ENCODE measurements at places on chromosomes 5 and 9. TPM values are rescaled to one million over a fixed set of nuclear protein-coding genes. Genes with fewer than 3 reads are reported as not detected.

PTGDS gene
- not detected for total RNA-seq

CYSRT1 gene
- total RNA-seq: 1.2 TPM

WNK2 gene
- 34.3 TPM for total RNA-seq

DNA sequence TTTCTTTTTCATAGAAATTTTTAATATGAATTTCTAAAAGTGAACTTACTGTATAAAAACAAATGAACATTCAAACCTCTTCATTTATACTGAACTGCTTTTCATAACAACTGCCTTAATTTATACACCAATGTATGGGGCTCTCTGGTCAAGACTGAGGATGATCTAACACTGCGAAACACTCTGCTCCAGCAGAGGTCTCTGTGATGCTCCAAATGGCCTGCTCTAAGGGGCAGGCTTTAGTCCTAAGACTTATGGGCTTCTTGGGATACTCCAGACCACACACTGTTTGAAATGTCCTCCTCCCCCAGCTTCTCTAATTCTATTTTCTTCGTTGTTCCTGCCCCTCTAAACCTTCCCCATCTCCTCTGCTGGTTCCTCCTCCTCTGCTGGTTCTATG, 58.5 kb downstream of the LIFR start:
- no peaks in the 10 kb centered on the region for H3K4me1 ChIP-seq
- no peaks in the 10 kb centered on the region for H3K27me3 ChIP-seq
- H3K4me3 ChIP-seq: no peak overlapping the region
- DNase-seq: no peak
- H3K36me3 ChIP-seq: peaks cover 2% of the 10 kb centered on the region
- H3K27ac ChIP-seq: no peak overlapping the region

GRCh38 chr9:86668488-86668887, 278.8 kb downstream of the GAS1 start:
- no peaks in the 10 kb centered on the region for H3K36me3 ChIP-seq
- peaks cover 6% of the 10 kb centered on the region for H3K4me1 ChIP-seq
- no peaks in the 10 kb centered on the region for H3K27me3 ChIP-seq
- no peak overlapping the region for H3K27ac ChIP-seq
- no peak for DNase-seq
- H3K4me3 ChIP-seq: no peak overlapping the region

GRCh38 chr5:157900644-157901043, 41.7 kb upstream of the CLINT1 start:
- H3K27ac ChIP-seq: no peak overlapping the region
- no peak overlapping the region for H3K4me3 ChIP-seq
- no peak for DNase-seq

GRCh38 chr5:56638061-56638621, 177.2 kb upstream of the MAP3K1 start:
- no peak for DNase-seq
- no peak overlapping the region for H3K27ac ChIP-seq
- H3K4me3 ChIP-seq: no peak overlapping the region

GRCh38 chr9:123276551-123276950, 8.2 kb upstream of the STRBP start:
- H3K27ac ChIP-seq: no peak overlapping the region
- H3K27me3 ChIP-seq: no peaks in the 10 kb centered on the region
- no peak overlapping the region for H3K4me3 ChIP-seq

- peak; percentile 81 for DNase-seq
- no peak overlapping the region for H3K4me3 ChIP-seq
- H3K36me3 ChIP-seq: no peaks in the 10 kb centered on the region
Measured at GRCh38 chr5:4879693-4880303, 260.3 kb upstream of the ADAMTS16 start.

DNA sequence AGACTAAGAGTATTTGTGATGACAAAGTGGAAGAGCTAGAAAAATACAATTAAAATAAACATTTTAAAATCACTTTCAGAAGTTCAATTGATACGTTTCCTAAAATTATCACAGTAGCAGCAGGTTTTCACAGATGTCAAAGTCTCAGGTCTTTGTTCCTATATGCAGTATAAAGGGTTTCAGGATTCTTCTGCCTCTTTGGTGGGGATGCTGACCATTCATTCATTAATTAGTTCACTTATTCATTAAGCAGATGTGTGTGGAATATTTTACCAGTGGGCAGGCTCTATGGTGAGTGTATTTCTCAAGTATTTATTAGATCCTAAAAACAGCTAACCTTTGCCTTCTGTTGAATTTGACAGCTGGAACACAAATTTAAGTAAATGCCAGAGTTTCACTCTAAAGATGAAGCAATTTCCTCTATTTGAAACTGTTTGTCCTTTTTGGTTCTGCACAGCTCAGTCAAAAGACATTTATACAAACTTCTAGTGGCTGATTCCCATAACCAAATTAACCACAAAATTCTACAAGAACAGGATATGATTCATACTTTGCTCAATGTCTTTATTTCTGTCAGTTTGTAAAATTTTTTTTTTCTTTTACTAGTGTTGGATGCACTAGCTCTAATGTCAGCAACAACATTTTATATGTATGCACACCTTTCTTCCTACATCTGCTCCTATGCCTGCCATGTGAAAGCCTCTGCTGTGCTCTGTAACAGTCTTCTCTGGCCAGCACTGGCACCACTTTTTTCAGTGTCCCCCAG, 75.9 kb upstream of the PRR16 start:
- no peak overlapping the region for H3K4me3 ChIP-seq
- no peak for DNase-seq
- H3K27ac ChIP-seq: no peak overlapping the region
- H3K27me3 ChIP-seq: no peaks in the 10 kb centered on the region
- H3K36me3 ChIP-seq: no peaks in the 10 kb centered on the region

- peaks cover 14% of the 10 kb centered on the region for H3K36me3 ChIP-seq
- no peak overlapping the region for H3K4me3 ChIP-seq
- no peak for DNase-seq
- no peaks in the 10 kb centered on the region for H3K27me3 ChIP-seq
Measured at GRCh38 chr5:30997681-30998080, 195.8 kb upstream of the CDH6 start.

- no peak overlapping the region for H3K4me3 ChIP-seq
- DNase-seq: no peak
- no peaks in the 10 kb centered on the region for H3K4me1 ChIP-seq
- H3K27me3 ChIP-seq: peaks cover 3% of the 10 kb centered on the region
- no peak overlapping the region for H3K27ac ChIP-seq
Measured at GRCh38 chr5:35026941-35027340, 20.8 kb downstream of the AGXT2 start.

DNA sequence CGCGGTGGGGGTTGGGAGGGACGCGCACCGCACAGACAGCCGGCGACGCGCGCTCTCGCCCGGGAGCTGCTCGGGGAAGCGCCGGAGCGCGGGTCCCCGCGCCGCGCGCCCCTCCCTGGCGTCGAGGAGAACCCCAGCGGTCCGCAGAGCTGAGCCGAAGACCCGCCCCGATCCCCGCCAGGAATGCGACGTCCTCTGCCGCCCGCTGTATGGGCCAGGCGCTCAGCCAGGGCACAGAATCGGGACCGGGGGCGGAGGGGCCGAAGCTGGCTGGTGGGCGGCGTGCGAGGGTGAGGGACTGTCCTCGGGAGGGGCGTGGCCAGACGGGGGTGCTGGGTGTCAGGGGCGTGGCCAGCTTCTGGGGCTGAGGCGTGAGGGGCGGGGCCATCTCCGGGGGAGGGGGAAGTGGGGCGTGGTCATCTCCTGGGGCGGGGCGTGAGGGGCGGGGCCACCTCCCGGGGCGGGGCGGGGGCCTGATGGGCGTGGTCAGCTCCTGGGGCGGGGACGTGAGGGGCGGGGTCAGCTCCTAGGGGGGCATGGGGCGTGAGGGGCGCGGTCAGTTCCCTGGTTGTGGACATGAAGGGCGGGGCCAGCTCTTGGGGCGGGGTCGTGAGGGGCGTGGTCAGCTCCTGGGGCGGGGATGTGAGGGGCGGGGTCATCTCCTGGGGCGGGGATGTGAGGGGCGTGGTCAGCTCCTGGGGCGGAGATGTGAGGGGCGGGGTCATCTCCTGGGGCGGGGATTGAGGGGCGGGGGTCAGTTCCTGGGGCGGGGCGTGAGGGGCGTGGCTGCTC, 965 bp downstream of the PTGDS start:
- DNase-seq: peak; percentile 64
- peaks cover 7% of the 10 kb centered on the region for H3K27me3 ChIP-seq
- no peaks in the 10 kb centered on the region for H3K36me3 ChIP-seq
- H3K27ac ChIP-seq: no peak overlapping the region
- H3K4me1 ChIP-seq: peaks cover 4% of the 10 kb centered on the region

GRCh38 chr5:149438711-149439132, 59.6 kb upstream of the IL17B start:
- H3K36me3 ChIP-seq: no peaks in the 10 kb centered on the region
- peaks cover 16% of the 10 kb centered on the region for H3K4me1 ChIP-seq
- no peak for DNase-seq
- no peak overlapping the region for H3K4me3 ChIP-seq
- no peak overlapping the region for H3K27ac ChIP-seq

- peaks cover 25% of the 10 kb centered on the region for H3K4me1 ChIP-seq
- DNase-seq: no peak
- no peak overlapping the region for H3K4me3 ChIP-seq
- no peak overlapping the region for H3K27ac ChIP-seq
- H3K36me3 ChIP-seq: no peaks in the 10 kb centered on the region
Measured at GRCh38 chr5:68884883-68885282, 208.9 kb upstream of the SLC30A5 start.

DNA sequence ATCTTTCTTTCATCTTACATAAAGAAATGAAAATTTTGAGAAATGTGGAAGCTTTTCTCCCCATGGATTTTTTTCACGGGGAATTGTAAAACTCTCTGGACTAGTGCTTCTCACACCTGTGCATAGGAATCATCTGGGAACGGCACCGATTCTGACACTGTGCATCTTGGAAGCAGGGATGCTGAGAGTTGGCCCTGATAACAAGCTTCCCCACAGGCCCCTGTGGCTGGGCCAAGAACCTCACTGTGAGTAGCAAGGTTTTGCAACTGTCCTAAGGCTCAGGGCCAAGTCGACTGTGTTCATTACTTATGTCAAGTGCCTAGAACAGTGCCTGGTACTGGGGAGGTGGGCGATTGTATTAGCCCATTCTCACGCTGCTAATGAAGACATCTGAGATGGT, 107.9 kb upstream of the ICE1 start:
- no peak overlapping the region for H3K27ac ChIP-seq
- DNase-seq: no peak
- H3K4me1 ChIP-seq: peaks cover 28% of the 10 kb centered on the region
- no peaks in the 10 kb centered on the region for H3K27me3 ChIP-seq
- H3K36me3 ChIP-seq: no peaks in the 10 kb centered on the region
- H3K4me3 ChIP-seq: no peak overlapping the region

- DNase-seq: no peak
Measured at GRCh38 chr9:108139900-108140299, 650.3 kb upstream of the KLF4 start.

DNA sequence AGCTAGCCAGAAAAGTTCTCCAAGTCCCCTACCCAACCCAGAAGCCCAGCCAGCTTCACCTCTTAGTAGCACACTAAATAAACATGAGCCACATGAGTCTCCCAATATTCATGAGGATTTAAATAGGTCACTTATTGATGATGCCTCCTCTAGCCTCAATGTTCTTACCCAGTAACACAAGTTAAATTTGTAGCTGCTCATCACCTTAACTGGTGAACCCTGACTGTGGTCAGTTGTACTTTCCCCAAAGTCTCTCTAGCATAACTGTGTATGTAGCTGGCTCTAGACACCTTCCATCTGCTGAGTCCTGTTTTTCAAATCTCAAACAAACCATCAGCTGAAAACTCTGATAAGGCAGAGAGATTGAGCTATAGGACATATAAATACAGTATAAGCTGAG, 100.3 kb upstream of the ELAVL2 start:
- H3K36me3 ChIP-seq: peaks cover 5% of the 10 kb centered on the region
- no peak overlapping the region for H3K4me3 ChIP-seq
- H3K27ac ChIP-seq: no peak overlapping the region
- no peaks in the 10 kb centered on the region for H3K4me1 ChIP-seq
- no peaks in the 10 kb centered on the region for H3K27me3 ChIP-seq
- DNase-seq: no peak

- DNase-seq: peak; percentile 51
- no peaks in the 10 kb centered on the region for H3K4me1 ChIP-seq
- no peak overlapping the region for H3K27ac ChIP-seq
- no peaks in the 10 kb centered on the region for H3K27me3 ChIP-seq
- H3K4me3 ChIP-seq: no peak overlapping the region
Measured at GRCh38 chr9:68844631-68845612, 139.9 kb downstream of the PIP5K1B start.

- no peak overlapping the region for H3K27ac ChIP-seq
- no peaks in the 10 kb centered on the region for H3K36me3 ChIP-seq
- DNase-seq: no peak
- H3K27me3 ChIP-seq: no peaks in the 10 kb centered on the region
Measured at GRCh38 chr9:93115486-93116071, 18.5 kb downstream of the NINJ1 start.

GRCh38 chr9:19048966-19049916, at the start of gene RRAGA:
TSS of gene RRAGA (plus strand) at chr9:19049427. CDS start at chr9:19049660, 233 bp downstream.
- DNase-seq: peak; percentile 93
- H3K4me3 ChIP-seq: peak within 1 kb of the TSS; percentile 95
- H3K27me3 ChIP-seq: no peaks in the 10 kb centered on the region
- peak within 1 kb of the TSS; percentile 97 for H3K27ac ChIP-seq
- H3K36me3 ChIP-seq: no peaks in the 10 kb centered on the region

DNA sequence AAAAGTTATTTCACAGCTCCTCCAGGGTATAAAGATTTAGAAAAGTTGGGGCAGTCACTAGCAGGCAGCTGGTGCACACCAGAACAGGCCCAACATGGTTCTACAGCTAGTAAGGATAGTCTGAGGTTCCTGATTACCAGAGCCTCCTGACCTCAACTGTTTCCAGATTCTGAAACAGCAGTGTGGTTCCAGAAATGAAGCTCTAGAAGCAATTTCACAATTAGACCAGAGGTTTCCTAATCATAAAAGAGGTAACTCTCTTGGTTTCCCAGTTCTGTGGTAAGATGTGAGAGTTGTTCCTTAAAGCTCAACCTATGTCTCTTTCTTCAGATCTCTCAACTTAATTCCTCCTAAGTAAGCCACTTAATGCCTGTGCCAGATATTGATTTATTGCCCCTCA, 11.9 kb downstream of the AGTPBP1 start:
- H3K36me3 ChIP-seq: peaks cover 12% of the 10 kb centered on the region
- DNase-seq: no peak
- H3K4me3 ChIP-seq: no peak overlapping the region
- H3K27ac ChIP-seq: no peak overlapping the region
- H3K4me1 ChIP-seq: peaks cover 10% of the 10 kb centered on the region

- DNase-seq: no peak
- no peaks in the 10 kb centered on the region for H3K4me1 ChIP-seq
- no peak overlapping the region for H3K27ac ChIP-seq
- H3K27me3 ChIP-seq: no peaks in the 10 kb centered on the region
- no peaks in the 10 kb centered on the region for H3K36me3 ChIP-seq
Measured at GRCh38 chr5:143350341-143350740, 53.1 kb downstream of the NR3C1 start.

GRCh38 chr5:29758986-29759421, 1434.5 kb upstream of the CDH6 start:
- H3K27me3 ChIP-seq: peaks cover 6% of the 10 kb centered on the region
- DNase-seq: no peak
- no peaks in the 10 kb centered on the region for H3K4me1 ChIP-seq
- no peak overlapping the region for H3K27ac ChIP-seq

DNA sequence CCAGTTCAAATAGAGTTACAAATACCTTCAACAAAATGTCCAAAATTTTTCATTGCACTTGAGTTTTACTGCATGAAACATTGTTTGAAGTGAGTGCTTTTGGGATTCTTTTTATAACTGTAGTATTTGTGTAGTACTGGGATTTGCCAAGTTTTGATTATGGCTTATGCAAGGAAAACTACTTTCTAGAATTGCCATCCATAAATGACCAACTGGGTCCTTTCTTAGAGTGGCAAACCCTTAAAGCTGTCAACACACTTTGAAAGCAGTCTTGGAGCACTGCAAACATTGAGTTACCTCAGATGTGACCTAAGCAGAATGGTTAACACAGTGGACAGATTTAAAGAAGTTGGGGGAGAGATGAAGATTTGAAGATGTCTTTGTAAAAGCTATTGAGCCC, 379.6 kb upstream of the ZNF608 start:
- no peaks in the 10 kb centered on the region for H3K36me3 ChIP-seq
- H3K4me1 ChIP-seq: peaks cover 26% of the 10 kb centered on the region
- H3K27me3 ChIP-seq: no peaks in the 10 kb centered on the region
- H3K4me3 ChIP-seq: no peak overlapping the region
